ENCODE measurements at places on chromosomes 13 and 19. TPM values are rescaled to one million over a fixed set of nuclear protein-coding genes. Genes with fewer than 3 reads are reported as not detected.

GNA15 gene
- 0.15 TPM for total RNA-seq

ZNF296 gene
- total RNA-seq = 17.3 TPM

SLC39A3 gene
- total RNA-seq = 29.9 TPM

CD79A gene
- 0.71 TPM for total RNA-seq

IGFL1 gene
- total RNA-seq = 2.5 TPM

AMER2 gene
- not detected for total RNA-seq

TUBA3C gene
- not detected for total RNA-seq

CALR3 gene
- not detected for total RNA-seq

CCDC169 gene
- total RNA-seq = 0.22 TPM

ZNF560 gene
- not detected for total RNA-seq

ZNF726 gene
- total RNA-seq = 0.52 TPM

TNFAIP8L1 gene
- total RNA-seq = 3.9 TPM

ZNF563 gene
- total RNA-seq = not detected

TMEM145 gene
- total RNA-seq = 3.8 TPM

LRG1 gene
- 0.06 TPM for total RNA-seq

PPP1R37 gene
- 43.5 TPM for total RNA-seq

SLAIN1 gene
- 0.65 TPM for total RNA-seq

ZNF527 gene
- total RNA-seq = 3.0 TPM

SRRM5 gene
- total RNA-seq = 0.71 TPM

AP1M2 gene
- total RNA-seq = 29.1 TPM

KRTDAP gene
- not detected for total RNA-seq

POSTN gene
- total RNA-seq = 0.08 TPM

KCTD12 gene
- total RNA-seq = 1.7 TPM

IZUMO2 gene
- not detected for total RNA-seq

TGFBR3L gene
- 1.6 TPM for total RNA-seq

SIGLEC8 gene
- total RNA-seq = not detected

CKAP2 gene
- 29.2 TPM for total RNA-seq

FBXO27 gene
- 3.8 TPM for total RNA-seq

OR7D2 gene
- not detected for total RNA-seq

NXNL1 gene
- total RNA-seq = not detected
